ENCODE measurements at places on chromosomes 5 and 9.

DNA sequence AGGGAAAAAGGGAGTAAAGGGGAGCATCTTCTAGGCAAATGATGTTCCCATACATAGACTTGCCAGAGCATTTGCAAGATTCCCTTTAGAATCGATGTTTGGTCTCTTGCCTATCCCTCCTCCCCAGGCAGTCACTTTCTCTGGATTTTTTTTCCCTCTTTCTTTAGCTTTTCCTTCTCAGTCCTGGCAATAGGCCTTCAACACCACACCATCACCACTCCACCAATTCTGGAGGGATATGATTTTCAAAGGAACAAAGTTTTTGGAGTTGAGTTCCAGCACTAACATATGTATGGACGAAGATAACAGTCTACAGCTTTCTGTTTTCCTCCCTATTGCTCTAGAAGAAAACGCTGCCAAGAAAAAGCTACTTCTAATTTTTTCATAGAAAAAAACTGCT, 377.4 kb downstream of the PDE4D start:
- no peak for DNase-seq

DNA sequence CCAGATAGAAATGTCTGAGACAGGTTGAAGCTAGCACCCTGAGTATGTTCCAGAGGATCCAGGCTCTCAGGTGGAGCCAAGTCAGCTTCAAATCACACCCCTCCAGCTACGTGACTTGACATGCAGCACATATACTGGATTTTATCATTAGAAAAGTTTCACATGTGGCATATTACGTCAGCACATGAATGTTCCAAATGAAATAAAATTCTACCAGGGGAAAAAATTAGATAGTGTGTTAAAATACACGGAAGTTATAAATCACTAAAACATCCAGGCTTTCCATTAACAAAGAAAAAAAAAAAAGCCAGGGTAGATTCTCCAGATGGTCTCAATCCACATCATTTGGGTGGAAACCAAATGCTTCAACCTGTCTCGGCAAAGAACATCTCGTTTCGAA, 251.6 kb downstream of the MPDZ start:
- no peak for DNase-seq

DNA sequence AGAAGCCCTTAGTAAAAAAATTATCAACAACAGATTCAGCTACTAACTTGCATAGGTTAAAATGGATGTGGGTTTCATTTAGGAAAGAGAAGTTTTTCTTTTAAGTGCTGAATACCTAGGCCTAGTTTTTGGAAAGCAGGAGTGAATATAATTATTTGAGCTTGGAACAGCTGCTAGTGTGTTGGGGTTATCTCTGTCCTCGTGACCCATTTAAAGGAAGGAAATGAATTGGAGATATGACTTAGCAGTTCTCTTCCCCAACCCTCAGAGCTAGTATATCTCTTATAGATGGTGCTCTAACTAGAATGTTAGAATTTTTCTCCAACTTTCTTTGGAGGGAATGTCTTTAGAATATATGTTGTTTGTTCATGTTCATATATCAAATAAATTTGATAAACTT, 38.6 kb downstream of the ZNF366 start:
- no peak for DNase-seq

DNA sequence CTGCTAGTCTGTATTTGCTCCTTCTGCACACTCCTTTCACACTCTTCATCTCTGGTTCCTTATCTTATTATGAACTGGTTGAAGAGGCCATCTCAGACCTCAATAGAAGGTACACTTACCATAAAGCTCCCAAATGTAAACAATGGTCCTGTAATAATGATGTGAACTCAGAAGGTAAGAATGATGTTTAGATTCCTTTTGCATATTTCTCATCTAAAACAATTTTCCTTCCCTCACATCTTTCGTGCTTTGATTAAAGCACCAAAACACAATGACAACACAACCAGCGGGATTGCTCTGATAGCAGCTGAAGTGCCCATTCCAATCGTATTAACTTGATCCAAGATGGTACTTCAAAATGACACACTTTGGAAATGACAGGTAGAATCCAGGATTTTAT, 34.3 kb downstream of the NFIB start:
- DNase-seq, result no peak

- no peak for DNase-seq
Observed at GRCh38 chr9:113574441-113575262, 111.1 kb downstream of the RGS3 start.

- DNase-seq, result no peak
Observed at GRCh38 chr5:132389051-132389331, 19.5 kb downstream of the SLC22A5 start.

GRCh38 chr9:89412541-89412940, 85.4 kb downstream of the SEMA4D start:
- DNase-seq, result no peak

- DNase-seq, result no peak
Observed at GRCh38 chr5:152551061-152551460, 146.0 kb upstream of the NMUR2 start.

- DNase-seq, result no peak
Observed at GRCh38 chr9:34087370-34087769, 38.7 kb upstream of the UBAP2 start.

GRCh38 chr9:89975630-89976029, 370.8 kb downstream of the GADD45G start:
- no peak for DNase-seq

DNA sequence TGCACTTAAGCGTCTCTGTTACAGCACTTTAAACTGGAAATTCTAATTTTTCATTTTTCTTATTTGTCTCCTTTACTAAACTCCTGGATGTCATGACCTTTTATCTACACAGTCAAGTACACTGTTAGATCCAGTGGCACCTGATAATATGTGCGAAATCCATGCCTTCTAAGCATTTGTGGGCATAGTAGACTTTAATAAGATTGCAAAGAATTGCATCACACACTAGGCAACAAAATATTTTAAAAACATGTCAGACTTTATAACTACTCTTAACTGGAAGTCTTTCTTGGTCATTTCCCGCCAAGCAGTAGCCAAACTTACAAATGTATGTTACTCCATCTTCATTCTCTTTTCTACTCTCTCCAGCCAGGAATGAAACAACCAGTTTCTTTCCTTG, 5.0 kb upstream of the SPINK1 start:
- DNase-seq, result no peak

DNA sequence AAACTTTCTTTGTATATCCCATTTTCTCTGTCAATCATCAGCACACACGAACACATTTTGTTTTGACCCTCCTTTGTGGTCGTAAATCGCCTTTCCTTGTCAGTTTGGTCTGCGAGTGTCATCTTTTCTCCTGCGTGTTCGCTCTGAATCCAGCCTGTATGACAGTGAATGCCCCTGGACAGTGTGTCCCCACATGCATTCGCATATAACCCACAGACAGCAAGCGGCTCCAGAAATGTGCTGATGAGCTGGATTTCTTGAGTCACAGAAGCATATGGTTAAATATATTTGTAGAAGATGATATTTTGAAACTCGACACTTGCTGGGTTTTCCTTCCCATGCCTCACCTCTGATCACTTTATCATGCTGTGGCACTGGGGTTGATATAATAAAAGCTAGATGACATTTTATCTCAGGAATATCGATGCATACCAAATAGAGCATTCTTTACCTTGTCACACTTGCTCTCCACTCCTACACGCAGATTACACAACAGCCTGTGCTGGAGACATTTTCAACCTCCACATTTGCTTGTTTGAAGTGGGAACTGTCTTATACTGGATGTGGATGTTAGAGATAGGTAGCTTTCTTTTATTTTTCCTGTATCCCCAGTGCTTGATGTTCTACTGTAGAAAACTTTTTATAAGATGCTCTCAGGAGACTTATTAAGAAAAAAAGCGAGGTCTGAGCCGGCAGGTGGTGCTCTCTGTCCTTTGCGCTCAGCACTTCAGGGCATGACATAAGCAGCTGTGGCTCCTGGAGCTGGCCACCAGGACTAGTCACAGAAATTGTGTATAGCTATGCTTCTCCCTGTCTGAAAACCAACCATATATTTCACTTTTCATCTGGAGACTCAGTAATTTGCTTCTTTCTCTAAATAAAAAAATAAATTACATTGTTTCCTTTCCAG, 215.1 kb downstream of the SH3GL2 start:
- DNase-seq, result no peak

GRCh38 chr9:110058304-110058953, 149.5 kb downstream of the C9orf152 start:
- DNase-seq, result peak; percentile 30

DNA sequence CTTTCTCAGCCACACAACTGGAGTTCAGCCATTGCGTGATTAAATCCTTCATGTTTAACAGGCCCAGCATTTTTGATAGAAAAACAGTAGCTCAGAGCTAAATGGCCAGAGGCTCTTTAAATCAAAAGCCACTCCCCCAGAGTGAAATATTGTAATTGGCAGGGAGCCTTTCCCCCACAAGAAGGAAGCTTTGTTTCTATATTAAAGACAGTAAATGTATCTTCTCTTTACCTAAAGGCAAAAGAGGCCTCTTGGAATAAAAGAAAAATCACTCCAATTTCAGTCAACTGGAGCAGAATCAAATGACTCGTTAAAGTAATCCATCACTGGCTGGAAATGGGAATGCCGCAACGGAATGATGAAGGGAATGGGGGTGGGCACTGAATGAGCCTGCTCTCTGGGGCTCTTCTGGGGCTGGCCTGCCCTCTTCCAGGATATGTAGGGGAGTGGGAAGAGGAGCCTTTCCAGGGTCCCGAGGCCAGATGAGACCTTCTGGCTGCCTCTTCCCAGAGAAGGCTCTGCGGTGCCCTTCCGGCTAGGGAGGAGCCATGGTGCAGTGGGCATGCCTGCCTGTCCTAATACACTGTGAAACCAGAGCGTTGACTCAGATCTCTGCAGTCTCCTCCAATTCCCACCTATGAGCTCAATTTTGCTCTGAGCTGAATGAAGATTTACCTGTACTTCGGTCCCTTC, 45.2 kb downstream of the ANKDD1B start:
- DNase-seq, result no peak

- no peak for DNase-seq
Observed at GRCh38 chr5:66982470-66982869, 214.1 kb downstream of the CD180 start.

DNA sequence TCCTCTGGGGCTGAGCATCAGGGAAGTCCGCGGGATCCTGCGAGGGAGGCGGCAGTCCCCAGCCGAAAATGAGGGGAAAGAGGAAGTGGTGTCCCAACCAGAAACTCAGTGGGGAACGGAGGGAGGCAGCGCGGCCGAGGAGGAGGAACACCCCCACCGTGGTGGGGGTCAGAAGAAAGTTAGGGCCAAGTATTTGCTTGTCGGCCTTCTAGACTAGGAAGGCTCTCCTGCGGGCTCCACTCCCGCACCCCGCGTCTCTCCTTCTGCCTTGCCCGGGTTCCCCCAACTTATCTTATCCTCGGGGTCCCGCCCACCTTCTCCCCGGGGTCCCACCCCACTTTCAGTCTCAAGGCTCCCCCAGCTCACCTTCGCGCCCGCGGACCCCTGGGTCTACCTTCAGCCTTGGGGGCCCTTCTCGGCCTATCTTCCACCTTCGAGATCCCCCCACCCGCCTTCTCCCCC, 557 bp upstream of the PHF2 start:
- peak; percentile 64 for DNase-seq

Measured in DND-41 (cell line).